ENCODE measurements at places on chromosomes 1 and 21. TPM values are rescaled to one million over a fixed set of nuclear protein-coding genes. Genes with fewer than 3 reads are reported as not detected.

DNA sequence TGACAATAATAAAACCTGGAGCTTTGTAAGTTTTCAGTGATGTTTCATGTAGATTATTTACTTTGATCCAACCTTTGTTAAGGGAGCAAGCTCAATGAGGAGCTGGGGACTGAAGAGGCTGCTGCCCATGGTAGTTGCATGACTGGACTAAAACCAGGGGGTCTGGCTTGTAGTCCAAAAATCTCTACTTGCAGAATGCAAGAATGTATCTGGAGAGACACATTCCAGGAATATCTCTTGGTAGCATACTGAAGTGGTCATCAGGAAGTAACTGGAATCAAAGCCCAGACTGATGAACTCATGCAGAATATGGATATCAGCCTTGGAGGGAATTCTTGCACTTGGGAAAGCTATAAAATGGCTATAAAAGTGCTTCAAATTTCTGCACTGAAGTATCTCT is 5.8 kb upstream of the KIAA0040 start:
- no peak for DNase-seq

- DNase-seq: no peak
Measured at GRCh38 chr1:98421085-98421435, 240.5 kb upstream of the SNX7 start.

Gene OR2L2
- total RNA-seq: not detected

- DNase-seq: no peak
Measured at GRCh38 chr1:52672946-52673345, 25.2 kb downstream of the COA7 start.

Gene ZFP69B
- total RNA-seq: 0.27 TPM

Measured in HCT116 (cell line).